ENCODE measurements at places on chromosomes 1 and 21.

- DNase-seq = no peak
These were observed 14.3 kb downstream of the SAMSN1 start for GRCh38 chr21:14531757-14532316.

- DNase-seq = no peak
These were observed 71.8 kb downstream of the ODF2L start for GRCh38 chr1:86324130-86324822.

- DNase-seq = no peak
These were observed 12.8 kb upstream of the PHC2 start for GRCh38 chr1:33443705-33444180.

DNA sequence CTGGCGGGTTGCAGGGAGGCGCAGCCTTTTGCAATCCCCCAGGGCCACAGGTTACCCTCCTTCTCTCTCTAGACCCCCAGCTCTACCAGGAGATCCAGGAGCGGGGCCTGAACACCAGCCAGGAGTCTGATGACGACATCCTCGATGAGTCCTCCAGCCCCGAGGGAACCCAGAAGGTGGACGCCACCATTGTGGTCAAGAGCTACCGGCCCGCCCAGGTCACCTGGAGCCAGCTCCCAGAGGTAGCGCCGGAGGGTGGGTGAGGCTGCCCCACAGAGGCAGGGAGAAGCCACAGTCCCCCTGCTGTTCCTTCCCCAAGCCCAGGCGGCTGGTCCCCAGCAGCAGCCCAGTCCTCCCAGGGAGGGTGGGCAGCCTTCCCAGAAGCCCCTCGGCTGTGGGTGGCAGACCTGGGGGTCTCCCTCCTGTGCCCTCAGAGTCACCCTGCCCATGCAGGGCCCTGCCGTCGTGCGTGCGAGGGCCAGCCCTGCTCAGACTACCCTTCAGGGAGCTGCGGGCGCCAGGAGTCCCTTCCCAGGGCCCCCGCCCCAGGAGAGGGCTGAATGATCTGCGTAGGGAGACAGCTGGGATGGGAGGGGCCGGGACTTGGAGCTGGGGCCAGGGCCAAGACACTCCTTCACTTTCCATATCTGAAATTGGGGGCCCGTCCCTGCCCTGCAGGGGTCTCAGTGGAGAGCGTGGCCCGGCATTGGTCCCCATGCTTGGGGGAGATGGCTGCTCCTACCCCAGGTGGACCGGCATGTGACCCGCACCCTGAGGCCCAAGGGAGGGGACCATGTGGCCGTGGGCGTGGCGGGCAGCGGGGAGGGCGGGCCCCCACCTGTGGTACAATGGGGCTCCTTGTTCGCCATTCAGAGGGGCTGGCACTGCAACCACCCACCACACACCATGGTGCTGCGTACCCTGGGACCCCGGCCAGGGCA is 12.9 kb downstream of the ARHGEF16 start:
- no peak for DNase-seq

DNA sequence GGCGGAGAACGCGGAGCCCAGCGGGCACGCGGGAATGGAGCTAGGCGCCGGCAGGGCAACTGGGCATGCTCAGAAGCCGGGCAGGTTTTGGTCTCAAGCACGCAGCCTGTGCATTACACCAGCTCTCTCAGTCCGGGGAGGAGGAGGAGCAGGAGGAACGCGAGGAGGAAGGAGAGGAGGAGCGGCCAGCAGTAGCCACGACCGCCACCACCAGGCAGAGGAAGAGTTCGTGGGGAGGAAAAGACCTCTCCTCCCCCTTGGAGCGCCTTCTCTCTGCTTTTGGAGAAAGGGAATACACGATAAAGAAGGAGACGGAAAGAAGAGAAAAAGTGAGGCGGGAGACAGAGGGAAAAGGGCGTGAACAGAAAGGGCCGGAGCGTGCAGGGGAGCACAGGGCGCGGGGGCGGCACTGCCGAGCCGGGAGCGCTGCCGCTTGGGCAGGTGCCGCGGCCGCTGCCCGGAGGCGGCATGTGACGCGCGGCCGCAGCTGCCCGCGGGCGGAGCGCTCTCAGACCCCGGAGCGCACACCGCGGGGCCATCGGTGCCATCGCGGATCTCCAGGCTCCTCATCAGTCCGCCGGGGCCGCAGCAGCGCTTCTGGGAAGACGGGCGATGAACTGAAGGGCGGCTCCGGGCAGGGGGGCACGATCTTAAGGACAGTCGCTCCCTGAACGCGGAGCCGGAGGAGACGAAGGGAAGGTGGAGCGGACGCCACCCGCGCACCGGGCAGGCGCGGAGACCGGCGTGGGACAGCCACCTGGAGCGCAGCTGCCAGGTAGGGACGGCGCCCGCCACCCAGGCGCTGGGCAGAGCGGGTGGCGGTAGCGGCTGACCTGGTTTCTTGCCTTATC is at the start of gene CHRM3:
Gene CHRM3 (plus strand): TSS at position 116 of the 851 bp plus-strand sequence. CDS start 520,884 bp downstream, outside the sequence.
- no peak for DNase-seq

DNA sequence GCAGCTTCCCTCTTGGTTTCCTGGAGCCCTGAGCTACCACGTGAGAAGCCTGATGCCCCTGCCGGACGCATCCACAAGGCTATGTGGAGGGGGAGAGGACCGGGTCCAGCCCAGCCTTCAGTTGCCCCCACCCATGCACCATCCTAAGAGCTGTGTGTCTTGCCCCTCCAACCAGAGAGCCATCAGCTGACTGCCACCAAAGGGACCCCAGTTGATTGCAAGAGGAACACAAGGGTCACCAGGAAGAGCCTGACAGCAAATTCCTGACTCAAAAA is 81.5 kb downstream of the GLIS1 start:
- DNase-seq = no peak

DNA sequence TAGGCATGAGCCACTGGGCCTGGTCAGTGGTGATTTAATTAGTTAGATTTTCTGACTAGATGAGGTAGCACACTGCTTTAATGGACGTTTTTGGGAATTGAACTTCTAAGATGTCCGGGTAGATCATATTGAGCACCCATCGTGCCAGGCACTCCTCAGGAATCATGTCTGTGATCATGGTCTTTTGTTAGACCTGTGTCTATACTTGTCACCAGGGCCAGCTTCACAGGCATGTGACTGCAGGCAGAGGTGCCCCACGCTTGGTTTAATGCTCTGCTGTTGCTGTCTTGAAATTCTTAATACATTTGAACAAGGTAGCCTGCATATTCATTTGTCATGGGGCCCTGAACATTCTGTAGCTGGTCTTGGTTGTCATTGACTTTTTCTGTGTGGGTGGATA is 19.6 kb downstream of the UBE4B start:
- DNase-seq = no peak

DNA sequence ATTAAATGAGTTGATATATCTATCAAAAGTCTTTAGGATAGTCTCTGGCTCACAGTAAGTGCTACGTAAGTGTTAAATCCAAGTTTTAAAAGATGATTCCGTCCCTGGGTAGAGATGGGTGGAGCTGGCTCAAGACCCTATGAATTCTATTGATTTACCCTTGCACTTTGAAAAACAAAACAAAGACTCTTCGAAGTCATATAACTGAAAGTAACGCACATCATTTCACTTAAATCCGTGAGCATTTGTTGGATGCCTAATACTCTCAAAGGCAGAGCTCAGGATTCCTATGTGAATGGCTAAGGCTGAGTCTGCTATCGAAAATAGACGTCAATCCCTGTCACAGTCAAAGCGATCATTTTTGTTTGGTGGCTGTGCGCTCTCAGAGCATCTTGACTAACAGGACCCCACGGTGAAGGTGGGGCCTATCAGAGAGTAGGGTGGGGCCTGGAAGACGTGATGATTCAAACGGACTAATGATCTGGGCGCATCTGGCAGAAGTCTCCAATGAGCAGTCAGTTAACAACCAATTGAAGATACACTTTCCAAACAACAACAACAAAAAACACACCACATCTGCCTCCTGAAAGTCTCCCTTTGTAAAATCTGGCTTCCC is 1.2 kb upstream of the NUCKS1 start:
- no peak for DNase-seq

GRCh38 chr1:180519846-180520245 is 17.5 kb upstream of the ACBD6 start:
- DNase-seq = no peak

GRCh38 chr1:148353461-148354283 is 129.4 kb downstream of the PPIAL4G start:
- no peak for DNase-seq

DNA sequence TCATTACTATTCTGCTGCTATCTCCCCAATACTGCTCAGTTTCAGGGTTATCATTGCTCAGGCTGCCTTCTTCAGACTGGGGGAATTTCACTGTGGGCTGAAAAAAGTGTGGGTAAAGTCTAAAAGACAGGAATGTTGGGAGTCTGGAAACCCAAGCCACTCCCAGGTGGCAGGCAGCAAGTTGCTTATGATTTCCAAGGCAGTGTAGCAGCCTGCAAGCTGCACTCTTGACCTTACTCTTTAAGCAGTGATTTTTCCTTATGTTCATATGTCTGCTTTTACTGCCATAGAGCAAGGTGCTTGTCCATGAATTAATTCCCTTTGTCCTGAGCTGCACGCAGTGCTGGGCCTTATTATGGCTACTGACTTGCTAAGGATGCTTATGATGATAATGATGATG is 53.1 kb downstream of the PHC2 start:
- DNase-seq = no peak

GRCh38 chr1:44254392-44254910 is 41.2 kb downstream of the DMAP1 start:
- no peak for DNase-seq

- no peak for DNase-seq
These were observed 18.0 kb downstream of the SLAMF1 start for GRCh38 chr1:160628799-160629263.

DNA sequence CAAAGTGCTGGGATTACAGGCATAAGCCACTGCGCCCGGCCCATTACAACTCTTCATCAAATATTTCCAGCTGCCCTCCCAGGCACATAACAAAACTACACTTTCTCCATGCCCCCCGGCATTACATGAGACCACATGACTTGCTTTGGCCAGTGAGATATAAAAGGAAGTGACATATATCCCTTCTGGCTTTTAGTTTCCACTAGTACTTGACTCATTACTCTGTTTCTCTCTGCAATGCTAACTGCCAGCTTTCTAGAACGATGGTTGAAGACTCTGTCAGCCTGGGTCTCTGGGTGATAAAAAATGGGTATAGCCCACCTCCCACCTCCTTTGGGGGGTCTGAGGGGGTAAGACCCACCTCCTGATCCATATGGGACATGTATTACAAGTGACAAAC is 24.2 kb downstream of the ABL2 start:
- no peak for DNase-seq

GRCh38 chr1:185398022-185398421 is 81.0 kb upstream of the IVNS1ABP start:
- no peak for DNase-seq

DNA sequence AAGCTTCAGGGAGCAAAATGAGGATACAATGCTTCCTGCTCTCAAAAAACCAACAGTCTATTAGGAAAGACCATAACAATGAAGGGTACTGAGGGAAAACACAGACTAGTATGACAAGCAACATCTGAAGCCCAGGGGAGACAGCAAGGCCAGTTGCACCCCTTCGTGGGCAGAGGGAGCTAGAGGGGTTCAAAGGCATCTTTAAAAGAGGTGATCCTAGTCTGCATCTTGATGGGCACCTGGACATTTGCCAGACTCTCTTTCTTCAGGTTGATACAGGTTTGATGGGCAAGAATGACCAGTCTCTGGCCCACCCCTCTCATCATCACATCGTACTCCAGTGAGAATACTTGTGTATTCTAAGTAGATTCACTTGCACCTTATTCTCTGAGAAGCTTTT is 177.7 kb downstream of the VAV3 start:
- DNase-seq = no peak

All from stimulated activated CD8-positive, alpha-beta memory T cell treated with anti-CD3 and anti-CD28 coated beads, Interleukin-2, amount 100 ng/mL, for 1 hour (primary cell).